GM04503 (cell line): ENCODE measurements at places on chromosomes 13 and 19.

- no peak for DNase-seq
Observed at GRCh38 chr13:90008707-90009149, 1338.8 kb upstream of the MIR17HG start.

GRCh38 chr13:20387441-20387971 is 138.2 kb downstream of the CRYL1 start:
- no peak for DNase-seq

GRCh38 chr19:6828306-6828697 is 55.8 kb downstream of the VAV1 start:
- DNase-seq: no peak

- no peak for DNase-seq
Observed at GRCh38 chr19:31570718-31571117, 221.5 kb upstream of the TSHZ3 start.

- DNase-seq: no peak
Observed at GRCh38 chr13:75458696-75459422, 23.1 kb downstream of the TBC1D4 start.

DNA sequence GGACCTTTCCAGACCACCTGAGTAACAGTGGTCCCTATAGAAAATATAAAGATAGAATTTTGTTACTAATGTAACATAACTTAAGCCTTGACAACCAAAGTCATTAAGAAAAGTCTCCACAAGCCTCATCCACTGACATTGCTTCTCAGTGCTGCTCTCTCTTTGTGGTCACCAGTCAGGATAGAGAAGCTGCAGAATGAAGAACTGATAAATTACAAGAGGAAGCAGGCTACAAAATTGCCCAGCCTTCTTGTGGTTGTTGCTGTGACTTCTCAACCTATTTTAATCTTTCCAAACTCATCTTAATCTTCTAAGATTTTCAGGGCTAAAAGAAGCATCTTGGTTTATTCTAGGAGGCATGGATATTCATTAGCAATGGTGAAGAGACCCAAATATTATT is 343.8 kb downstream of the MZT1 start:
- DNase-seq: no peak
